ENCODE measurements at places on chromosomes 3 and 15. TPM values are rescaled to one million over a fixed set of nuclear protein-coding genes. Genes with fewer than 3 reads are reported as not detected.
A peak's percentile ranks its signal among the peaks of the same experiment; 100 is the strongest.

DNA sequence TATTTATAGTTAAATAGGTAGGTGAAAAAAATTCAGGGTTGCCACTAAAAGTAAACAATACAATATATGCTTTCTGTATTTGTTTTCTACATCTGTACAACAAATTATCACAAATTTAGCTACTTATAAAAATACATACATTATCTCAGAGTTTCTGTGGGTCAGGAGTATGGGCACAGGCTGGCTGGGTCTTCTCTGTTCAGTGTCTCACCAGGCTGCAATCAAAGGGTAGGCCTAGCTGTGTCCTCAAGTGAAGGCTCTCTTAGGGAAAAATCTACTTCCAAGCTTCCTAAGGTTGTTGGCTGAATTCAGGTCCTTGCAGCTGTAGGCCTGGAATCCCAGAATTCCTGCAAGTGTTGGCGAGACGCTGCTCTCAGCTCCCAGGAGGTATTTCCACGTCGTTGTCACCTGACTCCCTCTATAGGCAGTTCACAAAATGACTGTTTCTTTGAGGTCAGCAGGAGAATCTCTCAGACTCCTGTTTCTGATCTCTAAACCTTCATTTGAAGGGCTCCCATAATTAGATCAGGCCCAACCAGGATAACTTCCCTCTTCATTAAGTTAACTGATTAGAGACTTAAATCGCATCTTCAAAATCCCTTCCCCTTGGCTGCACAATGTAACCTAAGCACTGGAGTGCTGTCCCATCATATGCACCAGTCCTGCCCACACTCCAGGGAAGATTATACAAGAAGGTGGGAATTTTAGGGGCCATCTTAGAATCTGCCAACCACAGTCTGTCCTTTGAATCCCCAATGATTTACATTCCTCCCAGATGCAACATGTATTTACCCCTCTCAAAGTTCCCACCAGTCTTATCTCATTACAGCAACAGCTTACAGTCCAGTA is 296.6 kb downstream of the SUCLG2 start:
- H3K4me1 ChIP-seq = peaks cover 23% of the 10 kb centered on the region
- no peak overlapping the region for H3K4me3 ChIP-seq
- DNase-seq = no peak
- no peaks in the 10 kb centered on the region for H3K27me3 ChIP-seq
- no peak overlapping the region for H3K27ac ChIP-seq

GRCh38 chr15:41881920-41882688 is 11.7 kb downstream of the SPTBN5 start:
- H3K27me3 ChIP-seq = peaks cover 14% of the 10 kb centered on the region
- H3K36me3 ChIP-seq = no peaks in the 10 kb centered on the region
- no peak overlapping the region for H3K27ac ChIP-seq
- no peak overlapping the region for H3K4me3 ChIP-seq

Gene EBLN2
- total RNA-seq = 5.9 TPM

Gene CLDN18
- total RNA-seq = not detected

DNA sequence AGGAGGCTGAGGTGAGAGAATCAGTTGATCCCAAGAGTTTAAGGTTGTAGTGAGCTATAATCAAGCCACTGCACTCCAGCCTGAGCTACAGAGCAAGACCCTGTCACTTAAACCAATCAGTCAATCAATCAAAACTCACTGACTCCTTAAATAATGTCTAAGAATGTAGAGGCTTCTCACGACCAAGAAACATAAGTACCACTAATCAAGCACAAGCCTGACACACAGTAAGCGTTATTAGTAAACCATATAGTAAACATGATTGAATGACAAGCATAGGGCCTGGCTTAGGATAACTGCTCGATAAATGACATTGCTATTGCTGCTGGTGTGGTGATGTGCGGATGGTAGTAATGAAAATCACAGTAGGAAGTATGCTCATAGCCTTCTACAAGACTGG is 29.4 kb downstream of the C3orf85 start:
- DNase-seq = no peak
- no peak overlapping the region for H3K27ac ChIP-seq
- H3K4me3 ChIP-seq = no peak overlapping the region
- H3K4me1 ChIP-seq = no peaks in the 10 kb centered on the region

Gene TICRR
- total RNA-seq = 36.9 TPM

Gene ADGRG7
- 26.5 TPM for total RNA-seq

Gene BMF
- total RNA-seq = 4.0 TPM

DNA sequence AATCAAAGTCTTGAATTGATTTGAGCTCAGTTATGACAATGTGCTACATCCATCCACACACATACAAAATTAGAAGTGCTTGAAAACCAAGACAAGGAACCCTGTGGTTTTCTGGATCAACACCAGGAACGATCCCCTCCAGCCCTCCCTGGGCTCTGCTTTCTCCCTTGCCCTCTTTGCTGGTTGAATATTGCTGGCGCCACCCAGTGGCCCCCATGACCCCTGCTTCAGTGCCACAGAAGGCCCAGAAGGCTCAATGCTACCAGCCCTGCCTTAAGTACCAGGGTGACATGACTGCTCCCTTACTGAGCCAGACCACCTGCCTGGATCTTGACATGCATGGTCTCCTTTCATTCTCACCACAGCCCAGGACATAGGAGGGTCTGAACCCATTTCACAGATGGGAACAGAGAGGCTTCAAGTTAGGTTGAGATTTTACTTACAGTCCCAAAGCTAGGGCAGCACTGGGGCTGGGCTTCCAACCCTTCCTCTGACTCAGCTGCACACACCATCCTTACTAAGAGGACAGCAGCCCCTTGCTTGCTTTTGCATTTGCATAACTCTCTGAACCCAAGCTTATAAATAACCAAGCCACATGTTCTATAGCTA is 15.0 kb downstream of the IL12A start:
- peak; percentile 52 for DNase-seq
- H3K4me3 ChIP-seq = no peak overlapping the region
- no peak overlapping the region for H3K27ac ChIP-seq
- no peaks in the 10 kb centered on the region for H3K36me3 ChIP-seq
- H3K4me1 ChIP-seq = no peaks in the 10 kb centered on the region
- H3K27me3 ChIP-seq = no peaks in the 10 kb centered on the region

DNA sequence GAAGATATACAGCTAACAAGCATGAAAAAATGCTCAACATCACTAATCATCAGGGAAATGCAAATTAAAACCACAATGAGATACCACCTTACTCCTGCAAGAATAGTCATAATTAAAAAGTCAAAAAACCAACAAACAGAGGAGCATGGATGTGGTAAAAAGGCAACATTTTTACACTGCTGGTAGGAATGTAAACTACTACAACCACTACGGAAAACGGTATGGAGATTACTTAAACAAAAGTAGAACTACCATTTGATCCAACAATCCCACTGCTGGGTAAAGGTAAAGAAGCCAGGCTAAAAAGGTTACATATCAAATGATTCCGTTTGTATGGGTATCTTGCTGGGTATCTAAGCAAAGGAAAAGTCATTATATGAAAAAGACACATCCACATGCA is 53.8 kb downstream of the STAG1 start:
- H3K27ac ChIP-seq = no peak overlapping the region
- no peak overlapping the region for H3K4me3 ChIP-seq
- H3K4me1 ChIP-seq = peaks cover 35% of the 10 kb centered on the region
- H3K27me3 ChIP-seq = no peaks in the 10 kb centered on the region

GRCh38 chr15:70547846-70548487 is 215.4 kb downstream of the UACA start:
- H3K27me3 ChIP-seq = no peaks in the 10 kb centered on the region
- no peaks in the 10 kb centered on the region for H3K36me3 ChIP-seq
- peaks cover 15% of the 10 kb centered on the region for H3K4me1 ChIP-seq

GRCh38 chr3:13480340-13481318 is 523 bp downstream of the HDAC11 start:
- H3K4me1 ChIP-seq = peaks cover 29% of the 10 kb centered on the region
- peak overlapping the region; percentile 77 for H3K4me3 ChIP-seq
- no peaks in the 10 kb centered on the region for H3K36me3 ChIP-seq
- DNase-seq = peak; percentile 47

DNA sequence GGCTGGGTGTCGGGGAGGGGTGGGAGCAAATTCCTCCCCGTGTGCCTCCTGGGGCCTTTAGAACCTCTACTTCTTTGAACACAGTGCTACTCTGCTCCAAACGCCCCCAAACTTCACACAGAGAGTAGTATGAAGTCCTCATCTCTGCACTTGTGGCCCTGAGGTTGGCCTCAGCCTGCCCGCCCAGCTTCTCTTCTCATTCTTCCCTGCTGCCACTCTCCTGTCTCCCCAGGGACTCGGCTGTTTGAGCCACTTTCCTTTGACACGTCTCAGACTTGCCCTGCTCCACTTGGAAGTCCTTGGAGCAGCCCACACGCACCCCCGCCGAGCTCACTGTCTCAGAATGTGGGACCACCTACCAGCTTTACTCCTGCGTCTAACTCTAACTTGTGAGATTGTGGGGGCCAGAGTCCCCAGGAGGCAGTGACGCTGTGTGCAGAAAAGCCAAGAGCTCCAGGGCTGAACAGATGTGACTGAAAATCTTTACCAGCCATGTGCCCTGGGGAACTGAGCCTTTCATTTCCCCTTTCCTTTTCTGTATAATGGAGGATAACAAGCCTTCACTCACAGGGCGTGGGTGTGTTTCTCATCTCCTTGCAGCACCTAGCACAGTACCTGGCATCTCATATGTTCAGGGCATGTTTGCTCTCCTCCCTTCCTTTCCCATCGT is 233.6 kb upstream of the CTDSPL start:
- no peak for DNase-seq
- H3K4me3 ChIP-seq = no peak overlapping the region
- H3K4me1 ChIP-seq = no peaks in the 10 kb centered on the region
- H3K27me3 ChIP-seq = no peaks in the 10 kb centered on the region

GRCh38 chr15:45187894-45188830 is at the start of gene SHF:
TSS of gene SHF (minus strand) at chr15:45187966. CDS start at chr15:45187951, 15 bp downstream.
- peak; percentile 51 for DNase-seq
- H3K4me3 ChIP-seq = peak within 1 kb of the TSS; percentile 69
- H3K36me3 ChIP-seq = no peaks in the 10 kb centered on the region
- H3K27ac ChIP-seq = peak within 1 kb of the TSS; percentile 35
- H3K27me3 ChIP-seq = peaks cover 21% of the 10 kb centered on the region

Gene TUSC2
- 20.8 TPM for total RNA-seq

- H3K4me1 ChIP-seq = peaks cover 45% of the 10 kb centered on the region
- H3K4me3 ChIP-seq = peak overlapping the region; percentile 76
- peak overlapping the region; percentile 97 for H3K27ac ChIP-seq
- peak; percentile 82 for DNase-seq
Observed at GRCh38 chr3:45677033-45677446, 12.2 kb upstream of the SACM1L start.

- no peak overlapping the region for H3K4me3 ChIP-seq
- no peak overlapping the region for H3K27ac ChIP-seq
- no peaks in the 10 kb centered on the region for H3K27me3 ChIP-seq
- peaks cover 41% of the 10 kb centered on the region for H3K36me3 ChIP-seq
Observed at GRCh38 chr3:88117683-88118082, 32.1 kb upstream of the C3orf38 start.

- H3K36me3 ChIP-seq = no peaks in the 10 kb centered on the region
- no peak overlapping the region for H3K27ac ChIP-seq
- H3K27me3 ChIP-seq = no peaks in the 10 kb centered on the region
- DNase-seq = no peak
- H3K4me3 ChIP-seq = no peak overlapping the region
Observed at GRCh38 chr3:35679409-35680080, 40.2 kb downstream of the ARPP21 start.

Gene SYNM
- total RNA-seq = 0.18 TPM

DNA sequence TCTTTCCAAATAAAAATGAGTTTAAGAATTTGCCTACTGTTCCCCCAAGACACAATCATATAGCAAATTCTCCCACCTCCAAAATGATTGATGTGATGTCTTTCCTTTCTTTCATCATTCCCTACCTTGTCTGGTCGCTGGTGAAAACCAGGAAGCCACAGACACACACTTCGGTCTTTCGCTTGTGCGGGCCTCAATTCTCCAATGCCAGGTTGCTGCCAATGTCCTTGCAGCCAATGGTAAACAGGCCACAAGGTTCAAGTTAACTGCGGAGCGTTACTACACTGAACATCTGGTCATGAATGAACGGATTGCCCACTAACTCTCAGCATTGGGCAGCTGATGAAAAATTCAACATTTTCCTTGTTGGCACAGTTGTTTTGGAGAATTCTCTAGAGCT is 192.2 kb downstream of the FOXP1 start:
- H3K36me3 ChIP-seq = peaks cover 6% of the 10 kb centered on the region
- peak overlapping the region; percentile 75 for H3K4me3 ChIP-seq
- H3K4me1 ChIP-seq = peaks cover 57% of the 10 kb centered on the region
- peak overlapping the region; percentile 92 for H3K27ac ChIP-seq
- DNase-seq = no peak

Gene CCDC13
- total RNA-seq = not detected

Gene STIMATE
- 29.9 TPM for total RNA-seq

GRCh38 chr15:43948691-43949325 is 122.0 kb downstream of the WDR76 start:
- no peaks in the 10 kb centered on the region for H3K36me3 ChIP-seq
- peaks cover 15% of the 10 kb centered on the region for H3K27me3 ChIP-seq
- peaks cover 24% of the 10 kb centered on the region for H3K4me1 ChIP-seq
- no peak overlapping the region for H3K4me3 ChIP-seq

Gene IGDCC3
- not detected for total RNA-seq

Gene SLCO2A1
- not detected for total RNA-seq

DNA sequence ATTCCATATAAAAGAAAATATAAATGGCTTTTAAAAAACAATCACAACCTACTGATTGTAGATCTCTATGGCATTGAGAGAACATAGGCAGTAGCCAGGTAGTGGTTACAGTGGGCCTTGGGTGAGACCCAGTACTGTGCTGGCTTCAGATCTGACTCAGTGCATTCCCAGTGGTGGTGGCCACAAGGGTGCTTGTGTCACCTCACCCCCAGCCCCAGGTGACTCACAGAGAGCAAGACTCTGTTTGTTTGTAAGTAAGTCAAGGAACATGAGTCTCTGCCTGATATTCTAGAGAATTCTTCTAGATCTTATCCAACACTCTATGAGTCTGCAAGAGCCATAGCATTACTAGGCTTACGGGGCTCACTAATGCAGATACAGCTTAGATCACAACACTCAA is 118.8 kb upstream of the AZI2 start:
- H3K4me1 ChIP-seq = no peaks in the 10 kb centered on the region
- H3K27ac ChIP-seq = no peak overlapping the region
- H3K27me3 ChIP-seq = no peaks in the 10 kb centered on the region
- H3K4me3 ChIP-seq = no peak overlapping the region

DNA sequence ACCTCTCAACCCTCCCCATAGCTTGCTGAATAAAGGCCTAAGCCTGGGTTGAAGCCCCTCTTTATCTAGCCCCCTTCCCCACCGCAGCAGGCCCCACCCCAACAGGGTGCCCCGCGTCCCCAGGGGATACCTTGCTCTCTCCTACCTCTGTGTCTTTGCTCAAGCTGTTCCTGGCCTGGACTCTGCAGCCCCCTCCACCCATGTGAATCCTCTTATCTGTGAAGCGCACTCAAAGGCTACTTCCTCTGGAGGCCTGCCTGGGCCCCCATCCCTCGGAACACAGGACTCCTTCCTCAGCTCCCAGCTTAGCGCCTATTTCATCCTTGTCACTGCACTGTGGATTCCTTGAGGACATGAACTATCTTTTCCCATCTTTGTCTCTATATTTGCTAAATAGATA is 61.4 kb upstream of the HERC1 start:
- H3K27ac ChIP-seq = peak overlapping the region; percentile 10
- H3K4me1 ChIP-seq = peaks cover 87% of the 10 kb centered on the region
- no peaks in the 10 kb centered on the region for H3K27me3 ChIP-seq
- no peaks in the 10 kb centered on the region for H3K36me3 ChIP-seq
- H3K4me3 ChIP-seq = no peak overlapping the region

Measured in activated CD8-positive, alpha-beta T cell treated with anti-CD3 and anti-CD28 coated beads, Interleukin-2, amount 10 ng/mL, durations not matched to agents 7 days and 5 days (primary cell).